WTC11 (cell line): ENCODE measurements at places on chromosomes 7 and 10. TPM values are rescaled to one million over a fixed set of nuclear protein-coding genes. Genes with fewer than 3 reads are reported as not detected.

DNA sequence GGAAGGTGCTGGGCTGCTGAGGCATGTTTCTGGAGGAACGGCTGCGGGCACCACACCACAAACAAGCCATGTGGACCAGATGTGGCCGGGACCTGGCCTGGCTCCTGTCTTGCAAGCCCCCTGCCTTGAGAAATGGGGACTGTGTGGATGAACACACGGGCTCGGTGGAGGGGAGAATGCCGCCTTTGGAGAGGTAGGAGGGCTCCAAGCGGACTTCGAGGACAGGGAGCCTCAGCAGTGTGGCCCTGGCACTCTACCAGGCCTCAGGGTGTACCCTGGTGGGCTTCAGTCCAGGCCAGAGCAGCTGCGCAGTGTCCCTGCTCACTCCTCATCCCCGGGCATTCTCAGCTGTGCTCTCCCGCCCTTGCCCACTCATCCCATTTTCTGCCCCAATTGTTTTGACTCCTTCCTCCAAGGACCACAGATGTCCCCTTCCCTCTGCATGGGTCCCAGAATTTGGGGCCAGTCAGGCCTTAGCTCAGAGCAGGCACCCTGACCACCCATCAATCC is 31.5 kb downstream of the PWWP2B start:
- DNase-seq = no peak

- no peak for DNase-seq
These were observed 17.5 kb upstream of the TECTB start for GRCh38 chr10:112265745-112266144.

DNA sequence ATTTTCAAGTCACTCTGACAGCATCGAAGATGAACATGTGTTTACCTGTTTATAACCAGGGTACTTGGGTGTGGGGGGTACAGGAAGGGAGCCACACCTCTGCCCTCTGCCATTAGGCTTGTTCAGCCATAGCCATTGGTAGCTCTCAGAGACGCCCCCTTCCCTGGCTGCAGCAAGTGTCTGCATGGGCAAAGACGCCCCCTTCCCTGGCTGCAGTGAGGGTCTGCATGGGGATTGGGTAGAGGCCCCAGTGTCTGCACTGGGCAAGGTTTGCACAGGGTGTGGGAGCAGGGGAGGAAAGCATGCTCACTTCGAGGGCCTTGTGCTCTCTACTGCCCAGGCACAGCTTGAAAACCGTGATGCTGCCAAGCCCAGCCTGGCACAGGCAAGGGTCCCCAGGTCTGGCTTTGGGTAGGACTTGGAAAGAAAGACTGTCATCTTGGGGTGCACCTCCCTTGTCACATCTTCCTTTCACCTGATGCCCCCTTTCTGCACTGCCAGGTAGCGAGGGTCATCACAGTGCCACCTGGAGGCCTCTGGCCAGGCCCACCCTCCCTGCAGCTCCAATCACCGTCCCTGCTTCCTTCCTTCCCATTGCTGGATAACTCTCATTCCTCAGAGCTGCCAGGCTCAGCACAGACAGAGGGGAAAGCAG is 3.7 kb downstream of the TMEM225B start:
- peak; percentile 48 for DNase-seq

DNA sequence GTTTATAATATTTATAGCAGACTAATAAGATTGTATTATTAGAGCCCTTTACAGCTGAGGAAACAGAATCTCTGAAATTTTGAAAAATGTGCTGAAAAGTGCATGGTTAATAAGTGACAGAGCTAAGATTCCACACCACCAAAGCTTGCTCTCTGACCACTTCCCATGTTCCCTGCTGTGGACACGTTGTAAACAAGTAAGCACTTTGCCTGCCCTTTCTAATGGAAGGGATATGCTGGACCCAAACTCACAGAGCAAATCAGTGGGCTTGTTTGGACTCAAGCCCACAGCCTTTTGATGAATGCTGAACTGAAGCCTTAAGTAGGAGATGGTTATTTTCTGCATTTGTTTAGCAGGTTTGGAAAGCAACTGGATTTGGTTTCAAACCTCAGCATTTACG is 214.0 kb upstream of the TMEM72 start:
- no peak for DNase-seq

DNA sequence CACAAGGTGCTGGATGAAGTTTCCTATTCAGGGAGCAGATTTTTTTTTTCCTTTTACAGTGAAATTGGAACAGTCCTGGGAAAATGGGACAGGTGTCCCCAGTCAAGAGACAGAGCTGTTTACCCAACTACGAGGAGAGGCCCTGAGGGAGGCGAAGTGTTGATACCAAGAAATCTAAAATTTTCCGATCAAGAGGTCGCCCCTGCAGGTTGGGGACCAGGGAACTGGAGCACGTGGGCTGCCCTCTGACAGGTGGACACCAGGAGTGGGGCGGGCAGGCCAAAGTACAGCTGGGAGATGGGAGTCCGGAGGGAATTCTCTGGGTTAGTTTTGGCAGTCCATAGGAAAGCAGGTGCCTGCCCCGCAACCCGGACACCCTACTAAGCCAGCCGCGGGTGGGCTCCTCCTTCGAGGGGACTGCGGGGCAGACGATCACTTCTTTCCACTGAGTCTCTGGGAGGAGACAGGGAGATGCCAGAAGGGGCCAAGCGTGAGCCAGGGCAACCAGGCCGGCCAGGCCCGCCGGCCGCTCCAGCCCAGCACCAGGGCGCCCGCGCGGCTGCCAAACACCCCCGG is 965 bp upstream of the CAMK1D start:
- DNase-seq = peak; percentile 26

Gene GPR22
- total RNA-seq = not detected in 3 replicates
